ENCODE measurements at places on chromosomes 11 and 22.

GRCh38 chr11:126160345-126161022 is 51.0 kb downstream of the RPUSD4 start:
- DNase-seq = no peak

DNA sequence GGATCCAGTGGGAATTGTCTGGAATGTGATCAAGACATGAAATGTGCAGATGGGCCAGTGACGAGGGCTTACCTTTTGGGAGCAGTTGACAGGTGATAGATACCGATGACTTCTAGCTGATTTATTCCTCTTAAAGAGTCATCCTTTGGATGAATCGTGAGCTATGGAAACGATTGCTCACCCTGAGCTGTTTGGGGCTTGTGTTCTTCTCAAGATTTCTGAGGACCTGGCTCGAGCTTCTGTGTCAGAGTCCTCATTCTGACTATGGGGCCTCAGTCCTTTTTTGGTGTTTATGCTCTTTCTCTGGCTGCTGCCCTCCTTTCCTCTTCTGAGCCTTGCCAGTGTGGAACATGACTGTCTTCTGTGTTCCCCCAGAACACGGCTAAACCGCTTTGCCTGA is 11.9 kb upstream of the AMPD3 start:
- no peak for DNase-seq

DNA sequence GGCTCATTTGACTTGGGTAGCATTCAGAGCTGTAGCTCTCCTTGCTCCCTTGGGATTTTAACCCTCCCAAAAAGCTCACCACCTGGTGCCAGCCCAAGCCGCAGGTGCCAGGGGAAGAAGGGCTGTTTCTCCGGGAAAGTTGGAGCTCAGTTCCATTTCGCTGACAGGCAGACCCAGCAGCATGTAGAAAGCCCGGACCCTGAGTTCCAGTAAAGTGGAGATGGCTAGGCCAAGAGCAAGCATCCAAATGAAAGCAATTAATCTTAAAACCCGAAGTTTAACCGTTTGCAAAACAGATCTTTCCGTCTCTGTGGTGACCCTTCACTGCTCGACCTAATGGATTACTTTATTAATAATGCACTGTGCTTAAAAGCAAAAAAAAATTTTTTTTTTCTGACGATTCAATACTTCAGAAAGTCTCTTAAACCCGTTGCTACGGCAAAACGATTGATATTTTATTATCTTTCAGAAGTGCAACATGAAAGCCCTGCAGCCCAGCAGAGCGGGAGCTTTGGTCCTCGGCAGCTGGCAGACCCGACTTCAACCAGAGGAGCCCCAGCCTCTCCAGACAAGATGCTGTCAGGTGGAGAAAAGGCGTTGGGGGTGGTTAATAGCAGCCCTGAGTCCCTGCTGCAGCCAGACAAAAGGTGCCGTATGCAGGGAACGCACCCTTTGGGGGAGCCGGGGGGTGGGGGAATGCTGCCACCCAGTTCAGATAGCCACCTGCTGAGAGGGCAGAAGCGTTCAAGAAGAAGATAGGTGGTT is 3.3 kb downstream of the LMO1 start:
- no peak for DNase-seq

DNA sequence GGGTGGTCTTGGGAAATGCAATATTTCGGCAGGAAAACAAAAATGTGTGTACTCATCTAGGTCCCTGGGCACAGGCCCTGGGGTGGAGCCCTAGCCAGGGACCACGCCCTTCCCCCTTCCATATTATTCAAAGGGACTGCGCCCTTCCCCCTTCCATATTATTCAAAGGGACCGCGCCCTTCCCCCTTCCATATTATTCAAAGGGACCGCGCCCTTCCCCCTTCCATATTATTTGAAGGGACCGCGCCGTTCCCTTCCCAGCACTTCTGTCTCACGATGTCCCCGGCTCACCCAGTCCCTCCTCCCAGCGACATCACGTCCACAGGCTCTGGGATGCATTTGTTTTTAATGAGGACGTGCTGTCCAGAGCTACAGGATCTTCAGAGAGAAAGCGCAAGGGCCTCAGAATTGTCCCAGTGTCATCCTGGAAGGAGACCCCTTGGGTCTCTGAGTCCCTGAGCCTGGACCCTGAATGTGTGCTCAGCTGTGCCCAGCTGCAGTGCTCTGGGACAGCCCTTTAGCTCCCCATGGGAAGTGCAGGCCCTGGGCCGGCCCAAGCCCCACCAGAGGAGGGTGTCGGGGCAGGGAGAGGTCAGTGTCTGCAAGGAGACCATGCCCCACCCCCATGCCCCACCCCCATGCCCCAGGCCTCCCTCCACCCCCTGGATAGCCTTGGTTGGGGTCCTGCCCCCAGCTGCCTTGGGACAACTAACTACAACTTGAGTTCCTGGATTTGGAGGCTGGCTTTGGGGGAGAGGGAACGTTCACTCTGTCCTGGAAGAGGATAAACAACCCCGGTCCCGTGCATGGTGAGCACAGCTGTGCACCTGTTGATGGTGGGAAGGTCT is 810.0 kb downstream of the BRD1 start:
- no peak for DNase-seq
